ENCODE measurements at places on chromosomes 3 and 15.

DNA sequence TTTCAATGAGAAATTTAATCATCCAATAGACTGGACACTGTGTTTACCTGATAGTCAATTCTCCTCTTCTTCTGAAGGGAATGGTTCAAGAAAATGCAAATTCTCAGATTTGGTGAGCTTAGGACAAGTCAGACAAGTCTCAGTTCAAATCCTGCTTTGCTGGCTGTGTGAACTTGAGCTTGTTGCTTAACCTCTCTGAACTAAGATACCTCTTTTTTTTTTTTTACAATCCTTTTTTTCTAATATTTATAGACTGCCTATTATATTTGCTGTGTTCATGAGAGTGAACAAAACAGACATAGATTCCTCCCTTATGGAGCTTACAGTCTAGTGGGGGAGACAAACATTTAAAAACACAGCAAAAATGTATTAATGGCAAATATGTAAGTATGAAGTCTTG lies 8.2 kb upstream of the SLC28A1 start:
- DNase-seq = no peak

DNA sequence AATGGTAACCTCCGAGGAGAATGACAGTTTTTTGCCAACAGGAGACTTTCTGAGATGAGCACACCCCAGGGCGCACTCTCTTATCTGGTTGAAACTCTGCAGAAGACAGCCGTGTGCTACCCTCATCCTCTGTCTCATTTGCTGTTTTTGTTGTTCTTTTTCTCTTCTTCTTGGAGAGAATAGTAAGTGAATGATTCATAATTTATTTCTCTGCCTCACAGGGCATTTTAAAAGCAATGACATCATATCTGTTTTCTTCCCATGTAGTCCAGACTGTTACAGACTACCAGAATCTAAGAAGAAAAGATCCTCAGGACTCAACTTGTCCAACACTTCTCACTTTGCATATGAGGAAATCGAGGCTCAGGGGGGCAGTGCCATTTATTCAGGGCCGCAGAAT lies 771.1 kb upstream of the GRM7 start:
- no peak for DNase-seq

DNA sequence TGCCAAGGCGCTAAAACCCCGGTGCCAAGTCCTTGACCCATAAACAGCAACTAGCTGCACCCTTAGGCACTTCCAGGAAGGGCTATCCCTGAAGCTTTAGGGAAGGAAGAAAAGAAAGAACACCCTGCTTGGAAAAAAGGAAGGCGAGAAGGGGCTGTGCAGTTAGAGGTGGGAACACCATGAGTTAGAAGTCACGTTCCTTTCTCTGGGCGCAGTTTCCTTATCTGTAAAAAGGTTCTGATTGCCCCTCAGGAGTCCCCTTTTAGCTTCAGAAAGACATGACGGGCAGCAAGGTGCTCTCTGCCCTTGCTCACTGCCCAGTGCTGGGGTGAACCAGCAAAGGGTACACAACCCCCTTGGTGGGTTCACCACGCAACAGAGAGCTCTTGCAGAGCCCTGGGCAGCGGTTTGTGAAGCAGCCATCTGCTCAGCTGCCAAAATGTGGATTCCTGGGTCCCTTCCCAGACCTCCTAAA lies 798 bp downstream of the GCHFR start:
- DNase-seq = no peak

GRCh38 chr3:81277853-81278252 lies 483.6 kb downstream of the GBE1 start:
- DNase-seq = no peak

DNA sequence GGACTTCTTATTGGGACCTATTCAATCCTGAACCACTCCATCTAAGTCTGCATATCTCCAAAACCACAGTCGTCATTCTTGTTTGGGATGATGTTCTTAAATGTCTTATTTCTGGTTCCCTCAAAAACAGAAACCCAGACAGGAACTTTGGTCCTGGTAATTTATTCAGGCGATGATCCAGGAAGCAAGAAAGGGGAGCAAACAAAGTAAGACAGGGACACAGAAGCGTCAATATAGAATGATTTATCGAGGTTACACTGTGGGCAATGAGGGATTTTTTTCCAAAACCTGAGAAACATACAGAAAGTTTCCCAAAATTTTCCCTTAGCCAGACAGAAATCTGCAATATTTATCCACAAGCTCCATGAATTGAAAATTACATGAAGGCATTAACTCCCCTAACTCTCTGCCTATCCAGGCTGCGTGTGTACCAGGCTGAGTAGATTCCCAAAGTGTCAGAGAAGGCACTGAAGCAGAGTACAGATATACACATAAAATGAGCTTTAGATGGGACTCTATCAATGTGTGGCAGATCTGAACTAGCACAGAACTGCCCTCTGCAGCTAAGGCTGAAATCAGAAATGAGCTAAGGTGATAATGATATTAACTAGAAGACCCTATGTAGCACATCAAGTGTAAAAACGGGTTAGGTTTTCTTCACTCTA lies 43.2 kb downstream of the TP63 start:
- no peak for DNase-seq

DNA sequence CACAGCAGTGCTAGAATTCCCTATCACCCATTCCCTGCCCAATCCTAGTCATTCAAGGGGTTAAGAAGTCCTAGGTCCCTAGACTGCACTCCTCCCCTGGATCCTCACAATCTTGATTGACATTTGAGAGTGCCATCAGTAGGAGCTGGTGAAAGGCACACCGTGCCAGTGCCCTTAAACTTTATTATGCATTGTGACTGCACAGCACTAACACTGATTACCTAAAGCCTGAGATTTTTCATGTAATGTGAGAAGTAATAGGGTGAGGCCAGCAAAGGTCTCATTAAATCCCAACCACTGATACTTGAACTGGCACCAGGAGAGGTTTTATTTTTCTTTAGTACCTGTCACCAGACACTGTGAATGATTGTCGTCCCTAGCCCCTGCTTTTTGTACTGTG lies 16.3 kb downstream of the GXYLT2 start:
- no peak for DNase-seq

DNA sequence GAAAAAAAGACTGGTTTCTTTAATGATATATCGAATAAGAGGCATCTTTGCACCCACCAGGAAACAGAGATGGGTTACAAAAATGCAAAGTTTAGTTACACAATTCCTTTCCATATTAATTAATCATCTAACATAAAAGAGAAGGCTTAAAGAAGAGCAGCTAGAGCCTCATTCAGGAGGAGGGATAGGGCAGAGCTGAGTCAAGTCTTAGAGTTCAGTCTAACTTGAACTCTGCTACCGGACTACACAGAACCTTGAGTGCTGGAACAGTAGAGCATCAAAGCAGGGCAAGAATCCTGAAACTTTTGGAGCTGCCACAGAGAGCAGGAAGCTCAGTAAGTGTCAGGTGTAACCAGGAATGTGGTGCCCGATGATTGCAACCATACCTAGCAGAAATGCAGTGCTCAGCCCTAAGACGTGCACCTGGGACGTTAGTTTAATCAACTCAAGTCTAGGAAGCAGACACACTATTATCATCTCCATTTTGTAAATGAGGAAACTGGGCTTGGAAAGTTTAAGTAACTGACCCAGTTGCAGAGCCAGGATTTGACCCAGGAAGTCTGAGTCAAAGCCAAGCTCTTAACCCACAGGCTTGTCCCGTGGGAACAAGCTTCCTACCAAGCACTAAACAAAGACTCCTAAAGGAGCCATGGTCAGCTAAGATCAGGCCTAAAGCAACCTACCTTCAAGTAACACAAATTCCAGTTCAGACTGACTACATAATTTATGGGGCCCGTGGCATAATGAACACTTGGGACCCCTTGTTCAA lies 187.4 kb downstream of the FOXP1 start:
- DNase-seq = no peak

DNA sequence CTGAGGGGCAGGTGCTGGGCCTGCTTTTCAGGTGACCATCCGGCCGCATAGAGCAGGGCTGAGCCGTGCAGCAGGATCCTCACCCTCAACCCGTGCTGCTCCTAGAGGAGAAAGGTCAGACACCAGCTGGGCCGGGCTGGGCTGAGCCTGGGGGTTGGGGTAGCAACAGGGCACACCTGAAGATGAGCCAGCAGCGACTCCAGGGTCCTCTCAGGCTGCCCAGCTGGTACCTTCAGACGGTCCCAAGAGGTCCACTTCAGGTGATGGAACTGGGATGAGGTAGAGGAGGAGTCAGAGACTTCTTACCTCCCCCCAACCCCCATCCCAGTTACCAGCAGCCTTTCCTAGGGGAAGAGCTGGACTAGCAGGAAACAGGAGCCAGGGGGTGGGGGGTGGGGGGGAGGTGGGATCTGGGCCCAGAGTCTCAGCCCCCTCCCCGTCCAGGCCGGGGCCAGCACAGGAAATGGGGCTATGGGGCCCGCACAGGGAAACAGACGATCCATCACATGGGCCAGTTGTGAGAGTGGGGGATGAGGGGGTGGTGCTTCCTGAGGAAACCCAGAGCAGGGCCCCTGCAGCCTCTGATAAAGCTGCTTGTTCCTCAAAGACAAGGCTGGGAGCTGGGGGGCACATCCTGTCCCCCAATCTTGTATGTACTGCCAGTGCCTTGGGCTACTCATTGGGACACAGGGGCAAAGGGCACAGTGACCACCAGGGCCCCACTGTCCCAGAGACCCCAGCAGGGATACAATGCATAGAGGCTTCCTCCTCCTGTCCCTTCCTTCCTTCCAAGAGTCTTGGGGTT lies 3.0 kb downstream of the INKA1 start:
- no peak for DNase-seq

DNA sequence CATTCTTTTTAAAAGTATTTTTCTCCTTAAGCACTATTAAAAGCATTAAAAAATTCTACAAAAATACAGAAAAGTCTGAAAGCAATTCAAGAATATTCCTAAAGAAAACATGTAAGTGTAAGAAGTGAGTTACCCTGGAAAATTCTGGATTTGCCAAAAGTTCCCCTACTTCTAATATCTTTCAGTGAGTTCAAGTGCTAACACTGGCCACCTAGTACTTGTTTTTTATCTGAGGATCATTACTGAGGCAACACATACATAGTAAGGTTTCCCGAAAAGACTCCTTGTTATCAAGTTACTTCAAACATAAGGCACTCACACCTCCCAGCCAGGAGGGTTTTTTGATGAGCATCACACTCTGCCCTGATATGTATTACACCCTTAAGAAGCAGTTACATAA lies 158.4 kb downstream of the TIGIT start:
- no peak for DNase-seq

GRCh38 chr3:66629150-66629981 lies 128.5 kb upstream of the LRIG1 start:
- no peak for DNase-seq

DNA sequence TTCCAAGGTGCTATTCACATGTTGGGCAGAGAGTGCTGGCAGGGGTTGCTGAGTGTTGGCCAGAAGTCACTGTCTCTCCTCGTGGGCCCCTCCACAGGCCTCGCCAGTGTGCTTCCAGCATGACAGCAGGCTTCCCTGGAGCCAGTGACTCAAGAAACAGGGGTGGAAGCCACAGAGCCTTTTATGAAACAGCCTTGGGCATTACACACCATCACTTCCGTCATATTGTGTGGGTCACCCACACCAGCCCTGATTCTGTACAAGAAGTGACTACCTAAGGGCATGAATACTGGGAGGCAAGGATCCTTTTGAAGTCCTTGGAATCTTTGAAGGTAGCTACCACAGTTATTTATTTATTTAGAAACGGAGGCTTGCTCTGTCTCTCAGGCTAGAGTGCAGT lies 177.6 kb upstream of the UBE3A start:
- no peak for DNase-seq

DNA sequence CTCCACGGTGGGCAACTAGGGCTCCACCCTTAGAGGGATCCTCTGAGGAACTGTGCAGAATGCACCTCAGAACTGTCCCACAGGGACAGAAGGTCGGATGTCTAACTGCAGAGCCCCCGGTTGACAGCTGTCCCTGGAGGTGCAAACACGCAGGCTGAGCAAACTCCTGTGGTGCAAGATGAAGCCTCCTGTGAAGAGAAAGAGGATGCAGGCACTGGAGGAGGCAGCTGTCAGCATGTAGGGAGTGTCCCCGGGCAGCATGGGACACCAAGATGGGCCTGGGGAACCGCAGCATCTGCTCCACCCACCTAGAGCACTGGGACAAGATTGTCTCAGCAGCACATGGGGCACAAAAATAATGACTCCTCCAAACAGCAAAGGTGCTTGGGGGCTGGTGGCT lies 258.9 kb downstream of the ABHD5 start:
- DNase-seq = no peak

- no peak for DNase-seq
Observed at GRCh38 chr15:61099020-61099810, 129.9 kb downstream of the RORA start.

- no peak for DNase-seq
Observed at GRCh38 chr3:167776066-167776685, 40.7 kb downstream of the SERPINI1 start.

DNA sequence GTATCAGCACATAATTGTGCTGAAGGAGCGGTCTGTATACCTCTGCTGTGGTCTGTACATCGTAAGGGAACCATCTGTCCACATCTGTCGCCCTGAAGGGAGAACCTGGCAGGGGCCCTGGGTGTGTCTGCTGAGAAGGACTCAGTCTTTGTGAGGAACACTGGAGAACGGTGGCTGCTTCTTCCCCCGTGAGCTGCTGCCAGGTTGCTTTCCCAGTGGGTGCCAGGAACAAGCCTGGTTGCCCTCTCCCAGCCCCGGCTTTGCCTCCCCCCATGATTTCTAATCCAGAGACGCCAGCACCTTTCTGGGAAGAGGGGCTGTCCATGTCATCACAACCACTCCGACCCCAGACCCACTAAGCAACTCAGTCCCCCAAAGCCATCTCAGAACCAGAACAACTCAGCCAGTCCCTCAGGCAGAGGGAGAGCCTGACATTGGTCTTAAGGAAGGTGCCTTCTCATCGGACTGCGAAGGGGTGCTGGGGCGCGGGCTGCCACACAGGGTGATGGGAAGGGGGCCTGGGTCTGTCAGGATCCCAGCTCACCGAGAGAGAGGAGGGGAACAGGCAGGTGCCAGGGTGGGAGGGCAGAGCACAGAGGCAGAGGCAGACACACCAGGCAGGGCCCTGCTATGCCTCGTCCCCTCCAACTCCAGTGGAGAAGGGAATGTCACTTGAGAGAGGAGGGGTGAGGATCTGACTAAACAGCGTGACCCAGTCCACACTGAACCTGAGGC lies 8.5 kb downstream of the TNK2 start:
- no peak for DNase-seq

DNA sequence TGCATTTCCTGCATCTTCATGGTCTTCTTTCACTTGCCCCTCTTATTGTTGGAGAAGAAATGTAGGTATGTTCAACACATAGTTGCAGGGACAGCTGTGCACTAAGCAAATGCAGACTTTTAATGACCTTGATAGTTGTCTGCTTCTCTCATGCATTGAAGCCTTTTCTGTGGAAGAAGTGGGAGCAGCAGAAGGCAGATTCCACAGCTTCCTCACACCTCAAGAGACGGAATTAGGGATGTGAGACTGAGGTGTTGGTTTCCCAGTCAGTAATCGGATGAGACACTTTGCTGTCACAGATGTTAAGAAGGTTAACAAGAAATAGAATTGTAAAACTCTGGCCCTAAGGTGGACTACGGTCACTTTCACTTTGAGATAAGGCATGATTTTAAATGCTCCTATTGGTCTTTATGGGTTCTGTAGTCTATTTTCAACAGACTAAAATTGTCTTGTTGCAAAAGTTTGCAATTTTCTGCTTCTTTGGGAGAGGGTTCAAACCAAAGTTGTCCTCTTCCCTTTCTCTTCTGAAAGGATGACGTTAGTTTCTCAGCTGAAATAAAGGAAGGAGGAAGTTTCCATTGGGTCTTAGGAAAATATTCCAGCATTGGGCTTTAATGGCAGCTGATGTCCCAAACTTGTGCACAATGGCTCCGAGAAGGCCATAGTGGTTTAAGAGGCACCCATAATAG lies 117.4 kb downstream of the LPP start:
- DNase-seq = no peak

GRCh38 chr15:31957581-31957980 lies 72.7 kb upstream of the CHRNA7 start:
- DNase-seq = no peak
